ENCODE measurements at places on chromosomes 7 and 10.

DNA sequence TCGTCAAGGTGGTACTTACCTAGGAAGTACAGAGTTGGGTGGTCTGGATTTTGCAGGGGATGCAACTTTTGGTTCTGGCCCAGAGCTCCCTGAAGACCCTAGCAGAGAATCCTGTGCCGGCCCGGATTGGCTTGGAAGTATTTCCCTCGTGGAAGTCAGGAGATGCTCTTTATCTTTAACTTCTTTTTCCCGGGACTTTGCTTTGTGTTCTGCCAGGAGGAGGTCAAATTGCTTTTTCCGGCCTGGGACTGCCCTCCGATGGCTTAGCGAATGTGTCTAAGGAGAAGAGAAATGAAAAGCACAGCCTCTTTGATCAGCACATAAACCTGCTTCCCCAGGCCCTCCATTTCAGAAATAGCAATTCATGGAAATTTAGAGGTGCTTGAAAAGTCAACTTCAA is 57.0 kb upstream of the EFCAB10 start:
- no peak for DNase-seq

- DNase-seq, result peak; percentile 39
These were observed 58.6 kb upstream of the COL13A1 start for GRCh38 chr10:69742928-69743602.

DNA sequence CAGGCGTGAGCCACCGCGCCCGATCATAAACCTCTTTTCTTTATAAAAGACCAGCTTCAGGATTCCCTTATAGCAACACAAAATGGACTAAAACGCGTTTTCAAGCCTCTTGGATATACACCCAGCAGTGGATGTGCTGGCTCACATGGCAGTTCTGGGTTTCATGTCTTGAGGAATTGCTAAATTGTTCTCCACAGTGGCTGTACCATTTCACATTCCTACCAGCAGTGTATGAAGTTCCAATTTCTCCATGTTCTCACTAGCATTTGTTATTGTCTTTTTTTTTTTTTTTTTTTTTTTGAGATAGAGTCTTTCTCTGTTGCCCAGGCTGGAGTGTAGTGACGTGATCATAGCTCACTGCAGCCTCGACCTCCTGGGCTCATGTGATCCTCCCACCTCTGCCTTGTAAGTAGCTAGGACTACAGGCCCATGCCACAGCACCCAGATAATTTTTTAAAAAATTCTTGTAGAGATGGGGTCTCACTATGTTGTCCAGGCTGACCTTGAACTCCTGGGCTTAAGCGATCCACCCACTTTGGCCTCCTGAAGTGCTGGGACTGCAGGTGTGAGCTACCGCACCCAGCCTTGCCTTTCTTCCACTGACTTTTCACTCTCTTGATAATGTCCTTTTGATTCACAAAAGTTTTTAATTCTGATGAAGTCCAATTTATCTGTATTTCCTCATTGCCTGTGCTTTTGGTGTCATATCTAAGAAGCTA is 17.4 kb downstream of the TECPR1 start:
- DNase-seq, result no peak

DNA sequence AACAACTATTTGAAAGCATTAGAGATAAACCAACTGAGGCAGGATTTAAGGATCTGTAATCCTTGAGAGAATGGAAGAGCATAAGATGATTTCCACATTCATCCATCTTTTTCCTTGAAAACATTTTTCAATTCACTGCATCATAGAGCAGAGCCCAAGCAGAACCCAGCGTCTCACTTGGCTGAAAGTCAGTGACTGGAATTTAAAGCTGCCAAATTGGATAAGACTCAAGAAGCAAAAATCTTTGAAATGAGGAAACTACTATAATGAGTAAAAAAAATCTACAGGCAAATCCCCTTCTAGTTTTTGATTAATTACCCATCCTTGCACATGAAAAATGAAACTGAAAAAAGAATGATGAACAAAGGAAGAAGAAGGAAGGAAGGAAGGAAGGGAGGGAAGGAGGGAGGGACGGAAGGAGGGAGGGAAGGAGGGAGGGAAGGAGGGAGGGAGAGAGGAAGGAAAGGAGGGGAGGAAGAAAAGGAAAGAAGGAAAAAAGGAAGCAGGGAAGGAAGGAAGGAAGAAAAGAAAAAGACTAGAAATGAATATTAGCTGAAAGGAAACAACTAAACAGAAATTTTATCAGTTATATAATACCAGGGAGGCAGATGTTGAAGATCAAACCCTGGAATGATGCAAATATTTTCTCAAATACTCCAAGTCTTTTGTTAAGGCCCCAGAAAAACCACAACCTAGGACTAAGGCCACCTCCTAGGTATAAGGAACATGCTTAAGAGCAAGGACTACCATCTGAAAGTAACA is 336.3 kb upstream of the MAGI2 start:
- no peak for DNase-seq

All from activated naive CD8-positive, alpha-beta T cell treated with anti-CD3 and anti-CD28 coated beads, Interleukin-2, amount 50 U/mL, for 24 hours (primary cell).